ENCODE measurements at places on chromosomes 13 and 19. TPM values are rescaled to one million over a fixed set of nuclear protein-coding genes. Genes with fewer than 3 reads are reported as not detected.

The IQCN gene
- not detected for total RNA-seq

The ZNF28 gene
- total RNA-seq = 57.1 TPM

The SIGLEC8 gene
- total RNA-seq = not detected

The PROZ gene
- not detected for total RNA-seq

The BCAM gene
- 26.0 TPM for total RNA-seq

The ZNF221 gene
- total RNA-seq = 7.2 TPM

The URAD gene
- total RNA-seq = not detected

The KCNC3 gene
- total RNA-seq = 0.36 TPM

The POU2F2 gene
- 0.34 TPM for total RNA-seq

The EDNRB gene
- total RNA-seq = not detected

The CDX2 gene
- not detected for total RNA-seq

The DNAAF3 gene
- total RNA-seq = 0.43 TPM

The NECTIN2 gene
- total RNA-seq = 49.9 TPM

The ZNF544 gene
- total RNA-seq = 49.2 TPM

The KPNA3 gene
- total RNA-seq = 55.0 TPM

The DACT3 gene
- total RNA-seq = not detected

The CALR gene
- total RNA-seq = 1,452 TPM

The FAM216B gene
- not detected for total RNA-seq

The N4BP2L1 gene
- total RNA-seq = 2.7 TPM

The DPRX gene
- total RNA-seq = not detected

The ZNF208 gene
- total RNA-seq = 1.4 TPM

The ONECUT3 gene
- under 0.01 TPM for total RNA-seq

The ZFP28 gene
- 8.2 TPM for total RNA-seq

The CLDN10 gene
- total RNA-seq = not detected

The LIM2 gene
- total RNA-seq = not detected

Measured in nasal cavity respiratory epithelium epithelial cell of viscerocranial mucosa (primary cell).